ENCODE measurements at places on chromosomes 1 and 21. TPM values are rescaled to one million over a fixed set of nuclear protein-coding genes. Genes with fewer than 3 reads are reported as not detected.

CCDC28B gene
- 16.8 TPM for total RNA-seq

SNIP1 gene
- 25.7 TPM for total RNA-seq

SYNC gene
- total RNA-seq: 16.4 TPM

KCNJ9 gene
- total RNA-seq: not detected

ANKRD34A gene
- under 0.01 TPM for total RNA-seq

NSL1 gene
- 41.7 TPM for total RNA-seq

OR10J1 gene
- total RNA-seq: not detected

SPATA17 gene
- total RNA-seq: not detected

PDPN gene
- total RNA-seq: 65.0 TPM

BATF3 gene
- 1.7 TPM for total RNA-seq

FMN2 gene
- 1.5 TPM for total RNA-seq

SPRR2D gene
- not detected for total RNA-seq

RIMS3 gene
- total RNA-seq: 0.28 TPM

RC3H1 gene
- 22.6 TPM for total RNA-seq

ADARB1 gene
- total RNA-seq: 32.0 TPM

OR2L5 gene
- total RNA-seq: not detected

BRINP3 gene
- total RNA-seq: not detected

VWA5B1 gene
- total RNA-seq: not detected

TCHHL1 gene
- not detected for total RNA-seq

TDRD10 gene
- total RNA-seq: 6.0 TPM

OR2M3 gene
- total RNA-seq: not detected

LRRC8B gene
- total RNA-seq: 6.4 TPM

AIM2 gene
- not detected for total RNA-seq

SPRR2F gene
- total RNA-seq: not detected

OR2L13 gene
- not detected for total RNA-seq

DOP1B gene
- 5.1 TPM for total RNA-seq

TMCO1 gene
- 78.3 TPM for total RNA-seq

DDR2 gene
- 11.1 TPM for total RNA-seq

SHISA4 gene
- 15.7 TPM for total RNA-seq

MX1 gene
- 10.4 TPM for total RNA-seq

AHDC1 gene
- 16.0 TPM for total RNA-seq

SLAMF7 gene
- total RNA-seq: not detected

LEMD1 gene
- total RNA-seq: not detected

CCDC185 gene
- total RNA-seq: not detected

EXO1 gene
- total RNA-seq: 17.6 TPM

GLRX2 gene
- total RNA-seq: 14.1 TPM

NPPB gene
- total RNA-seq: not detected

CYYR1 gene
- total RNA-seq: 26.9 TPM

CACNA1S gene
- not detected for total RNA-seq

THEM5 gene
- not detected for total RNA-seq

ITLN2 gene
- total RNA-seq: not detected

OLFML2B gene
- 0.17 TPM for total RNA-seq

RALGPS2 gene
- 38.5 TPM for total RNA-seq

GJA8 gene
- total RNA-seq: not detected

WDR64 gene
- 0.17 TPM for total RNA-seq

PGLYRP4 gene
- not detected for total RNA-seq

SPATA21 gene
- under 0.01 TPM for total RNA-seq

HCRTR1 gene
- 4.6 TPM for total RNA-seq

FCRLA gene
- total RNA-seq: 0.17 TPM

All from dermis blood vessel endothelial cell (primary cell).